ENCODE measurements at places on chromosomes 1 and 21. TPM values are rescaled to one million over a fixed set of nuclear protein-coding genes. Genes with fewer than 3 reads are reported as not detected.

CR2 gene
- 0.21 TPM for total RNA-seq

- DNase-seq, result no peak
- no peak overlapping the region for H3K27ac ChIP-seq
- H3K27me3 ChIP-seq, result no peaks in the 10 kb centered on the region
- H3K4me3 ChIP-seq, result no peak overlapping the region
Measured at GRCh38 chr1:168421399-168422004, 122.3 kb downstream of the XCL2 start.

GUCA2B gene
- total RNA-seq, result not detected

LYPD8 gene
- not detected for total RNA-seq

DNA sequence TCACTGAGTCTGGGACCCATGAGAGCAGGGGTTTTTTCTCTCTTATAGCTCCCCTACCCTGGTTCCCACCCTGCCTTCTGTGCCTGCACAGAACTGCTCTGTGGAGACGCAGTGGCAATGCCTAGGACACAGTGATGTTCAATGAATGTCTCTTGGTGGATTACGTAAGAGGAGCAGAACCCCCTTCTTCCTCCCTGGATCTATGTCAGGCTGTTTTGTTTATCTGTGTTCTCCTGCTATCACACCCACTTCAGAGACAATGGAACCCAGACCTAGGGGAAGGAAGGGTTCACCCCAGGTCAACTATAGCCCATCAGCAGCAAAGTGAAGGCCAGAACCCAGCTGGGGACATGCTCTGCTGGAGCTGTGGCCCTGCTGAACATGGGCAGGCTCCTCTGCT, 2.0 kb downstream of the HPCAL4 start:
- H3K4me1 ChIP-seq, result peaks cover 4% of the 10 kb centered on the region
- H3K27me3 ChIP-seq, result no peaks in the 10 kb centered on the region
- no peak overlapping the region for H3K27ac ChIP-seq
- DNase-seq, result no peak
- no peak overlapping the region for H3K4me3 ChIP-seq
- no peaks in the 10 kb centered on the region for H3K36me3 ChIP-seq

DNA sequence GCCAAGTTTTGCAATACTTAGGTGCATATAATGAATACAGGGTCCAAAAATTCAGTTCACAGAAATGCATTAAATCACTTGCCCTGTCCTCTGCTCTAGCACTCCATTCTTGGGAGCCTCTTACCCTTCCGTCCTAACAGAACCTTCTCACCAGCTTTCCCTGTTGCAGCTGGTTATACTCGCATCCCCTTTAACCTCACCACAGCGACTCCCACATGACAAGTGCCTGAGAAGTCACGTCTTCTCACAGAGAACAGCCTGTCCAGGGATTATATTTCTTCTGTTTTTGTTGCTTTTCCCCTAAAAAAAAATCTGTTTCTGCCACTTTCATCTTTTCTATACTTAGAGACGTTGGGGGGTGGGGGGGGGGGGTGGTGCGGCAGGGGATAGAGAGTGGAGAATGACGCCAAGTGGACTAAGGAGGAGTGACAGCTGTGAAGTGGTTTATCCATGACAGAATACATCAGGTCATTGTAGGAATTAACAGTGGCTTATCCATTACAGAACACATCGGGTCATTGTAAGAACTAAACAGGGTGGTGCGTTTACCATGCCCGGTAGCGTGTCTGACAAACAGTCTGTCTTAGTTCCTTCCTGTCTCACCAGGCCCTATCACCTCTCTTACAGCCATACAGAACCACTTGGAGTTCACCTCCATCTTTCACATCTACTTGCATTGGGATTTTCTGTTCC, 117.6 kb downstream of the UBE2U start:
- H3K4me3 ChIP-seq, result no peak overlapping the region
- no peaks in the 10 kb centered on the region for H3K27me3 ChIP-seq
- H3K36me3 ChIP-seq, result no peaks in the 10 kb centered on the region
- DNase-seq, result no peak

DNA sequence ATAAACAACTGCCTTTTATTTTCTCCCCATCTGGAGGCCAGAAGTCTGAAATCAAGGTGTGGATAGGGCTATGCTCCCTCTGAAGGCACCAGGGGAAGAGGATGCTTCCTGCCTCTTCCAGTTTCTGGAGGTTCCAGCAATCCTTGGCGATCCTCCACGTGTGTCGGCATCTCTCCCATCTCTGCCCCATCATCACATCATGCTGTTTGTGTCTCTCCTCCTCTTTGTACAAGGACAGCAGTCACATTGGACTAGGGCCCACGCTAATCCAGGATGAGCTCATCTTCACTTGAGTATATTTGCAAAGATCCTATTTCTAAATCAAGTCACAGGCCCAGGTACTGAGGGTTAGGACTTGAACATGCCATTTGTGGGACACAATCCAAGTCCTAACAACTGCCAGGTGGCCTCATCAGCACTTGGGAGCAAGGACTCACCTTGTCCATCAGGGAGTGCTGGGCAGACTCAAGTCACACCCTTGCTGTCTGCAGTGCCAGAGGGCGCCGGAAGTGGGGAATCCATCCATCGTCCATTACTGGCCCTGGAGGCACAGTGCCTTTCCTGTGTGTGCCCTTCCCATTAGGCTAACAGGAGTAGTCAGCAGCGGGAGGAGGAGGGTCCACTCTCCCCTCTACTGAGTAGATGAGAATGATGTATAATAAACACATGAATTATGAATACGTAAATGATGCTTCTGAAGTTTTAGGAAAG, 185.4 kb upstream of the AJAP1 start:
- no peaks in the 10 kb centered on the region for H3K27me3 ChIP-seq
- no peak for DNase-seq
- H3K4me3 ChIP-seq, result no peak overlapping the region
- no peaks in the 10 kb centered on the region for H3K4me1 ChIP-seq
- H3K36me3 ChIP-seq, result no peaks in the 10 kb centered on the region

Data from Caco-2 (cell line).